Glomerular endothelial cell (primary cell): ENCODE measurements at places on chromosomes 12 and 14. TPM values are rescaled to one million over a fixed set of nuclear protein-coding genes. Genes with fewer than 3 reads are reported as not detected.

GLI1 gene
- total RNA-seq: 0.12 and 0.19 TPM in 2 replicates

- DNase-seq: no peak
Observed at GRCh38 chr14:81172881-81173280, 47.9 kb downstream of the GTF2A1 start.

DNA sequence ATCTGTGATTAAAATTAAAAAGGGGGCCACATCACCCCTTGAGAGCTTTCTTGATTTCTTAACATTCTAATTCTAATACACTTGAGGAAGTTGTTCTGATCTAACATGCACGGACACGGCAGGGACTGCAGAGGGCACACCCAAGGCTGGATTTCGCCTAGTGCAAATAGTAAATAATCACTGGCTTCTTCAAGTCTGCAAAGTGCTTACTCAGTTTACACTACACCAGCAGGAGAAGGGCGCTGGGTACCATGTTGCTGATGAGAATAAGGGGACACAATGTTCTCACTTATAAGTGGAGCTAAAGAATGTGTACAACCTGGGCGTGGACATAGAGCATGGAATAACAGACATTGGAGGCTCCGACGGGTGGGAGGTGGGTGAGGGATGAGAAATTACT, 34.2 kb downstream of the TBX5 start:
- DNase-seq: no peak

- DNase-seq: no peak
Observed at GRCh38 chr14:32900547-32900946, 38.1 kb upstream of the NPAS3 start.

YLPM1 gene
- total RNA-seq: 30.1 and 62.5 TPM in 2 replicates

KLHL33 gene
- not detected in 2 replicates for total RNA-seq

- peak; percentile 52 for DNase-seq
Observed at GRCh38 chr14:30005114-30005808, 77.6 kb upstream of the PRKD1 start.

DNA sequence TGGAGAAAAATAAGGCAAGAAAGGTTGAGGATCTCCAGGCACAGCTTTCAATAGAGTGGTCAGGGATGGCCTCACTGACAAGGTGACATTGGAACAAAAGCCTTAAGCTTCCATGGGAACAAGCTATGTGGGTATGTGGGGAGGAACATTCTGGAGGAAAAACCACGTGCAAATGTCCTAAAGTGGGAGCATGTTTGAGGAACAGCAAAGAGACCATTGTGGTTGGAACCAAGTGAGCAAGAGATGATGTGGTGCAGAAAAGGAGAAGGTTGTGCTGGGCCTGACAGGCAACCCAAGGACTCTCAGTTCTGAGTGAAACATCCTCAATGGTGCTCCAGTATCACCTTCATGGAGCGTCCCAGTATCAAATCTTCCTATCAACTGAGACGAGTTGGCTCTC, 184.0 kb downstream of the CAND1 start:
- no peak for DNase-seq

RNASE7 gene
- not detected in 2 replicates for total RNA-seq

HOXC10 gene
- total RNA-seq: 1.2 and 6.1 TPM in 2 replicates

DNA sequence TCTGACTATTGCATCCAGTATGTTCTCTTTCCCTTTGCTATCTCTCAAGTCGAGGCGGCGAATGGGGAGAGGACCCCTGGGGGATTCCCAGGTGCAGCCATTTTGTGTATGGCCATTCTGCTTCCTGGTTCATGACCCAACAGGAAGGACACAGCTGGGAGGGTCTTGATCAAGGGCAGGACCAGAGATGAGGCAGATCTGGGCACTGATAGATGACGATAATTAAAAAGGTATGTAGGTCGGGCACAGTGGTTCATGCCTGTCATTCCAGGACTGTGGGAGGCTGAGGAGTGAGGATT, 73.9 kb downstream of the EID3 start:
- no peak for DNase-seq

DNA sequence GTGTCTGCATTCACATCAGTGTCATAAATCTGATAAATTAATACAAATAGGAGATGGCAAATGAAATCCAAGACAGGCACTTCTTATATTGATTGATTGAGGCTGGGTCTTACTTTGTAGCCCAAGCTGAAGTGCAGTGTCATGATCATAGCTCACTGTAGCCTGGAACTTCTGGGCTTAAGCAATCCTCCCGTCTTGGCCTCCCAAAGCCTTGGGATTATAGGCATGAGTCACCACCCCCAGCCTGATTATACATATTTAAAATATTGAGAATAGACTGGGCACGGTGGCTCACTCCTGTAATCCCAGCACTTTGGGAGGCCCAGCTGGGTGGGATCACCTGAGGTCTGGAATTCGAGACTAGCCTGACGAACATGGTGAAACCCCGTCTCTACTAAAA, 51.3 kb downstream of the MARK3 start:
- DNase-seq: no peak

DNA sequence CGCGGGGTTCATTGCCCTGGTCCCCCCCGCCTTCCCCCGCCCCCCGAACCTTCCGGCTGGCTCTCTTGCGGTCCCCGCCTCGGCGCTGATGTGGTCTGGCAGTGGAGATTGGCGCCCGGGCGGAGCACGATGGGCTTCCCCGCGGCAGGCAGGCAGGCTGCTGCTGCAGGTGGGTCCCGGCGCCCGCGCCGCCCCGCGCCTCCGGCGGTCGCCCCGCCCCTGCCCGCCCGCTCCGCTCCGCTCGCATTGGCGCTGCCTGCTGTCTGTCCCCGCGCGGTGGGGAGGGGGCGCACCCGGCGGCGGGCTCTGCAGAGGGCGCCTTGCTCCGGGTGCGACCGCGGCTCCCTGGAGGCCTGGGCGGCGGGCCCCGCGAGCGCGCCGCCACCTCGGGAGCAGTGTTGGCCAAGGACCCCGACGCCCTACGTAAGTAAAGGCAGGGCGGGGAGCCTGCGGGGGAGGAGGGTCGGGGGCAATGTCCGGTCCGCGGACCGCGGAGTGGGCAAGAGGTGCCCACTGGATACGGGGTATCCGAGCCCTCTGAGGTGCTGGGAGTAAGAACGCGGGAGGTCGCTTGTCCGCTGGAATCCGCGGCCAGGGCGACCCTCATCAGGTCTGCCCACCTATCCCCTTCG, at the start of gene AKAP5:
TSS of gene AKAP5 (plus strand) at position 309 of the 632 bp plus-strand sequence. CDS start 2,896 bp downstream, outside the sequence.
- DNase-seq: no peak

GRCh38 chr14:91835920-91836843, 31.2 kb downstream of the TC2N start:
- no peak for DNase-seq

GRCh38 chr12:120223458-120224303, 22.8 kb upstream of the RPLP0 start:
- no peak for DNase-seq

DNA sequence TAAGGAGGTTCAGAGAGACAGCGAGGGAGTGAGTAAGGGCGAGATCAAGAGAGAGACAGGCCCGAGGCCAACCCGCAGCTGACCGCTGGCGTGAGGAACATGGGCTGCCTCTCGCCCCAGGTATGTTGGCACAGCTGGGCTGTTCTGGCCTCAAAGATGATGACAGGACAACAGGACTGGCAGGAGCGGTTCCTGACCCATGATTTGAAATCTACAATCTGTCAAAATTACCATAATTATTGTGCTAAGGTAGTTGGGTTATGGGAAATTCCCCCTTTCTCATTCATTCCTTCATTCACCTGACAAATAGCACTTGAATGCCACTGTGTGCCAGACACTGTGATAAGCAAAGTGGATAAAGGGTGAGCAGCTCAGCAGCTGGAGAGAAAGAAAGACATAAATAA, 5.1 kb upstream of the ENDOU start:
- DNase-seq: no peak
